ENCODE measurements at places on chromosomes 13 and 19.

DNA sequence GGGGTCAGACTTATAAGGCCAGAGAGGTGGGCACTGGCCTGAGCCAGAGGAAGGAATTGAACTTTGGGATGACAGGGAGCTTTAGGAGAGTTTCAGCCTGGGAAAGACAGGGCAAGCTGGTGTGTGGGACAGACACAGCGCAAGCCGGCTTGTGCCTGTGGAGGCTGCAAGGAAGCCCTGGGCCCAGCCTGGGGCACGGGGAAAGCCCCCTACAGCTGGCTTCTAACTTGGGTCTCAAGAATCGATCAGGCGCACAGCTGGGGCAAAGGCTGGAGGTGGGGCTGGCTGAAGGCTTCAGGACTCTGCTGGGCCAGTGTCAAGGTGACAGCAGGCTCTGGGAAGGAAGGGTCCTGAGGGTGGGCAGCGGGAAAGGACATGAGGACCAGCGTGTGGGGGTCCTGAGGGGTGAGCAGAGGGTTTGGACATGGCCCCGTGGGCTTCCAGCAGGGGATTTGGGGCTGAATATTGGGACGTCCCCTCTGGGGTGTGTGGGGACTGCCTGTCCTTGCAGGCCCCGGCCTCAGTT is 3.0 kb downstream of the PTOV1 start:
- DNase-seq, result no peak

GRCh38 chr13:113170511-113170910 is 12.1 kb downstream of the PROZ start:
- no peak for DNase-seq

GRCh38 chr19:30360376-30361106 is 11.6 kb upstream of the ZNF536 start:
- DNase-seq, result no peak

DNA sequence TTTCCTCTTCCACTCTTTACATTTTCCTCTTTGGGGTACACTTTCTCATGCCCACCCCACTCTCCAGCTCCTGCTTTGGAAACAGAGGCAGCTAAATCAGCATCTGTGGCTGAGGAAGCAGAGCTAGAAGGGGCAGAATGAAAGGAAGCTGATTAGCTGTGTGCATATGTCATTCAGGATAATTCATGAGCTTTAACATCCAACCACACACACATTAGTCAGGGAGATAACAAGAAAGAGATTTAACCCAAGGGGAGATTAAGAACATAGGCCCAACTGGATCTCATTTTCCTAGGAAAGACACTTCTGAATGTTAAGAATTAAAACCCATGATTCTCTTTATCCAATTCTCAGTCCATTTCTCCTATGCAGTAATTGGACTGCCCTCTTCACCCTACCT is 405.5 kb downstream of the TBC1D4 start:
- no peak for DNase-seq

DNA sequence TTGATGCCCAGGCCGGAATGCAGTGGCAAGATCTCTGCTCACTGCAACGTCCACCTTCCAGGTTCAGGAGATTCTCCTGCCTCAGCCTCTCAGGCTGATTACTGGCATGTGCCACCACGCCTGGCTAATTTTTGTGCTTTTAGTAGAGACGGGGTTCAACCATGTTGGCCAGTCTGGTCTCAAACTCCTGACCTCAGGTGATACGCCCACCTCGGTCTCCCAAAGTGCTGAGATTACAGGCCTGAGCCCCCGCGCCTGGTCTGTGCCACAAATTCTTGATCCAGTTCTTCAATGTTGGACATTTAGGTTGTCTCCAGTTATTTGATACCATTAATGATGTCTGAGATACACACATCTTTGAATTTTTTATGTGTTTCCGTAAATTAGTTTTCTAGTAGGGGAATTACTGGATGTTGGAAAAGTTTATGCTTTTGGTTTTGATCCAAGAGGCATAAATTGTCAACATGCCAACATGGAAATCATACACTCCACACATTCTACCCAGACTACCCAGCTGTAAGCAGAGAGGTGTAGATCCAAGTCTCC is 525 bp upstream of the COG3 start:
- DNase-seq, result no peak

DNA sequence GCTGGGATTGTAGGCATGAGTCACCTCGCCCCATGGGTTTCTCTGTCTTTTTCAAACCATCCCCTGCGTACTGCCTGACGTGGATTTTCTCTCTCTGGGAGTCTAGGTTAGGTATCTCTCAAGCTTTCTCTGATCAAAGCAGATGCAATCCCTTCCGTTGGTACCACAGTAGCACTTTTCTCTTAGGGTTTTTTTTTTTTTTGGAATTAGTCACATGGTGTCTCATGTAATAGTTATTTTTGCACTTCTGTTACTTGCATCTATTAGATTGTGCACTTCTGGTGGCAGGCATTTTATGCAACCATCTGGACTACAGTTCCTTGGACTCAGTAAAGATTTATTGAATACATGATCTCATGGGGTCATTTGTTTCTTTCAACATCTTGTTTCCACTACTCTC is 72.1 kb downstream of the GPC6 start:
- DNase-seq, result no peak

DNA sequence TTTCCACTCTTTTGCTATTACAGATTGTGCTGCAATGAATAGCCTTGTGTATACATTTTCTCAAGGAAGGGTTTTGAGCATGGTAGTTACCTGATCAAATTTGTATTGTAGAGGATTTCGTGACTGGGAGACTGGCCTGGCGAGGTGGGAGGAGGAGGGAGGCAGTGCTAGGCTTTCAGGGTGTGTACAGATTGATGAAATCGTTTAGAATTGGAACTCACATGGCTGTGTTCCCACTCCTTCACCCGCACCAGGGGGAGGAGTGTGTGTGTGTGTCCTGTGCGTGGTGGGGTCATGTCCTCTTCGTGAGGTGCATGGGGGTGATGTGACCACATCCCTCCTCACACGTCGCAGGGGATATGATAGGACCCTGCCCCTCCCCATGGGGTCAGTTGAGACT is 8.3 kb downstream of the PGLYRP1 start:
- DNase-seq, result no peak

- no peak for DNase-seq
Observed at GRCh38 chr13:114047358-114047881, 73.5 kb upstream of the C13orf46 start.

DNA sequence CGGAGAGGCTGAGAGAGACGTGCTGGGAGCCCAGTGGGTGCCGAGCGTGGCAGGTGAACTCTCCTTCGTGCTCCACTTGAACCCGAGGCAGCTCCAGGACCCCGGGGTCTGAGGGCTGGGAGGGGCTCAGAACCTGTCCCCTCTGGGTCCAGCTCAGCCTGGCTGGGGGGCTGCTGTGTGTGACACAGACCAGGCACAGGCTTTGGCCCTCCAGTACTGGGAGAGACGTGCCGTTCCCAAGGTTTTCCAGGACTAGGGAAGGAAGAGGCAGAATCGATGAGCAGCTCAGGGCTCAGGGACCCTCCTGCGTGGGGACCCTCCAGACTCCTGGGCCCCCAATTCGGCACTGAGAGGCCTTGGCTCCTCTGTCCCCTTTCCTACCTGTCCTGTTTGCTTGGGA is 2.3 kb downstream of the SIGLEC10 start:
- no peak for DNase-seq

DNA sequence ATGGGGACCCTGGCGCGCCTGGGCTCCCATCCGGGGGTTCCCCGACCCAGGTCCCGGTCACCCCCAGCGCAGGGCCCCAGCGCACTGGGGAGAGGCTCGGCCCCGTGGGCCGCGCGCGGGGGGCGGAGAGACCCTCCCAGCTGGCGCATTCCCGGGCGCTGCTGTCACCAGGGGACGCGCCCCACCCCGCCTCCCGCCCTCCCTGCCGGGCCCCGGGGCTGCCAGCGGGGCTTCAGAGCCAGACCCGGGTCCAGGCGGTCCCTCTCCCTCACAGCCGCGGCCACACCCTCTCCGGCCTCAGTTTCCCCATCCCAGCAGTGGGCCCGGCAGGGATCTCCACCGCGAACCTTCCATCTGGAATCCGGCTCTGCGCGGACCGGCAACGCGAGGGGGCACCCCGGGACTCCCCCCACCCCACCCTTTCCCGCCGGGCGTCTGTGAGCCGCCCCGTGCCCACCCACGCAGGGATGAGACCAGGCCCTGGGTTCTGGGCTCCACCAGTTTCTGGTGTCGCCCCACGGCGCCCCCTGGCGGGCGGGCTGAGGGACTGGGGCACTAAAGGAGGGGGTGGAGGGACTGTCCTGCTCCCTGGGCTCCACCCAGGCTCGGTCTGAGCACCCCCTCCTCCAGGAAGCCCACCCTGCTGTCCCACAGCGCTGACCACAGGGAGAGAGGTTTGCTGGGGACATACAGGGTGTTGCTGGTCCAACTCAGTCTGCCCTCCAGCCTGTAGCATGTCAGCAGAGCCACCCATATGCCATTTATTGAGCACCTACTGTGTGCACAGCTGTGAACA is 878 bp upstream of the ADAMTSL5 start:
- no peak for DNase-seq

DNA sequence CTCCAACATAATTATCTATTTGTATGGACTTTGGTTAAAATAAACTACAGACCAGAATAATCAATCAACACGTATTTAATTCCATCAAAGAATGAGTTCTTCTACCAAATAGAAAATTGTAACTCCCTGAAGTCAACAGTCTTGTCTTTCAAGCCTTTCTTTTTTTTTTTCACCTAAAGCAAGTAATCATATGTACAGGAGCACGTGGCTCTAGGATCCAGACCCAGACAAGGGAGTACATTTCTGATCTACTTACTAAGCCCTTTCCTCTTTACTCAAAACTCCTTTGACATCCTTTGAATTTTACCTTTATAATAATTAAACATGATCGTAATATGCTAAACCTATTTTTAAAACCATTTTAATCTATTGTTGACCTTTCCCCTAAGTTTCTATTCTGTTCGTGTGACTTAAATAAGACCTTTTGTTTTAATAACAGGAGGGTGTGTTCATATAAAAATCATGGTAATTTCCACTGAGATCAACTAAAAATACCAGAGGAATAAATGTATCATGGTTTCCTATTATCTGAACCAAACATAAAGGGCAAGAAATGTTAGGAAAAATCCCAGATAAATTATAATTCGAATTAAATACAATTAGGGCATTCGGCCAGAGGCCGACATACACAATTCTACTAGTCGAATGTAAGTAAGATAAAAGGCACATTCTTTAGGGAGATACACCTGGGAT is 1.7 kb downstream of the SLC7A1 start:
- no peak for DNase-seq

DNA sequence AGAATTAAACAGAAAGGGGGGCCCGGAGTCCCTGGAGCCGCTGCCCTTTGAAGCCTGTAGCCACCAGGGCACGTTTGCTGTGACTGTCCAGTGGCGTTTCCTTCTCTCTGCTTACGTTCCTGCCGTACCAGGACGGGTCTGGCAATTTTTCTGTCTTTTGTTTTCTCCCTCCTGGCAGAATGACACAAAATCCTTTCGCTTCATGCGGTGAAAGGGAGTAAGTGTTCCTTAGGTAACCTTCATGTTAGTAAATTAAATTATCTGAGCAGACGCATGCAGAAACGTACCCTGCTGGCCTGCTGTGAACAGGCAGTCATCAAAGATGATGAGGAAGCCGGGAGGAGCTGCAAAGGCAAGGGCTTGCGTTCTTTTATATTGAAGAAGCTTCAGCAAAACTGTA is 299.3 kb upstream of the ARGLU1 start:
- DNase-seq, result no peak

DNA sequence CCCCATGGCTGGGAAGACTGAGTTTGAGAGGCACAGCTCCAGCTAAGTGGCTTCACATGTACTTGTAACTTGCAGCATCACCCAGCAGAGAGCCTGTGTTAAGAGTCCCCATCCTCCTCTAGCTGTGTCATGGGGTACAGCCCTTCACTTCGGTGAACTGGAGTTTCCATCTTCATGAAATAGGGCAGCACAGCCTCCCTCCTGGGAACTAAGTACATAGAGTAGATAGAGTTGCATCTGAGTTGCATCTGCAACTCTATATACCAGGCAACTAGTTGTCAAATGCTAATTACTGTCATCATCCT is 1.2 kb downstream of the PRDX2 start:
- DNase-seq, result no peak

- DNase-seq, result no peak
Observed at GRCh38 chr19:15252398-15253018, 20.3 kb upstream of the EPHX3 start.

DNA sequence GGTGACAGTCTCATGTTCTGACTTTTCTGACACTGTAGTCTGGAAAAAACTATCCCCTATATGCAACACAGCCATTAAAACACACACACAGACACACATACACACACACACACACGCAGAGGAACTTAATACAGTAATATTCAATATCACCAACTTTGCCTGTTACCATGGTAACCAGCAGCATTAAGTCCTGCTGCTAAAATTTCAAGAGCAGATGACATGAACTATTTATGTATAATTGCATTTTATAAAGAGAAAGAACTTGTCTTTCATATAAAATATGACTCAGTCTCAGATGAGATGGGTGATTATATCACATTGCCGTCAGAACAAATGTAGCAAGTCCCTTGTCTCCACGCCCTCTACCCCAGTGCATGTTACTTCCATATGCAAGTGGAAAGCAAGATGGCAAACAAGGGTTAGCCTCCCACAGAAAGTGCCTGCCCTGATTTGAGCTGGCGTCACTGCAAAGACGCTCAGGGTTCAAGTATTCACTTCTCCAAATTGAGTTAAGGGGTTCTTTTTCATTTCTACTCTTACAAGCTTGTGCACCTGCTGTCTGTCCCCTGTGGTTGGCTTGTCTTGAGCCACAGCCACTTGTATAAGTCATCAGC is 576.8 kb downstream of the UQCRFS1 start:
- no peak for DNase-seq

DNA sequence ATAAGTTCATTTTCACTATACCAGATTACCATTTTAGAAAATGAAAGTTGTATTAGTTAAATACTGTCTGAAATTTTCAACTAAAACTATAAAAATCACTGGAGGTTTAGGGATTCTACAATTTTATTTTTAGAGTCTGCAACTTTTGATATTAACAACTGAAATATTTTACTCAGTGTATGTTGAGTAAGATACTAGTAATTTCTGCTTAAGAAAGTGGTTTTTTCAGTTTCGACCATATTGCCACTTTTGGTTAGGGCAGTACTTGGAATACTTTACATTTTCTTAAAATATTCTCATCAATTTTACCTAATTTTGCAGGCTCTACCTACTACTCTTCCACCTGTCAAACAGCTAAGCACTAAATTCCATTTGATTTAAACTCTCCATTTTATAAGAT is 59.6 kb downstream of the KCNRG start:
- no peak for DNase-seq

- no peak for DNase-seq
Observed at GRCh38 chr13:19960653-19960976, 2.1 kb downstream of the ZMYM2 start.

Data from NCI-H2081 treated with DMSO at 0.1 percent for 48 hours (cell line).